ENCODE measurements at places on chromosomes 5 and 9.
A peak's percentile ranks its signal among the peaks of the same experiment; 100 is the strongest.

GRCh38 chr5:76870046-76870445, 20.2 kb downstream of the S100Z start:
- no peak for DNase-seq

DNA sequence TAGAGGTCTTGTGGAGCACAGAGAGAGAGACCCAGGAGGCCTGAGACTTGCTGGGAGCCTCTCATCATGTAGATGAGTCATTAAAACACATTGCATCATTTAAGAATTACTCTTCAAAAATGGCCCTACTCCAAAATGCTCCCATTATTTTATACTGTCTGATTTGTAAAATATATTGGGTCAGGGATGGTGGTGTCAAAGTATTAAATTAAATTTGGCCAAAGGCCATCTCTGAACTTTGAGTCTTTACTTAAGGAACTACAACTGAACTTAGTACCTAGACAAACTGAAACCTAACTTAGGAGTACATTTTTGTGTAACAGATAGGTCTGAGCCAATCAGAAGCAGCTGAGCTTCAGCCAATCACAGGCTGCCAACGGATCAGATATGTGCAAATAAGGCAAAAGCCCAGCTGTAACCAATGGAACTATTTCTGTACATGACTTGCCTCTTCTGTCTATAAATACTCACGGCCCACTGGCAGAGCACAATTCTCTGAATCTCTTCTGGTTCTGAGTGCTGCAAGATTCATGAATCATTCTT, 657.2 kb downstream of the TLE1 start:
- DNase-seq: no peak

DNA sequence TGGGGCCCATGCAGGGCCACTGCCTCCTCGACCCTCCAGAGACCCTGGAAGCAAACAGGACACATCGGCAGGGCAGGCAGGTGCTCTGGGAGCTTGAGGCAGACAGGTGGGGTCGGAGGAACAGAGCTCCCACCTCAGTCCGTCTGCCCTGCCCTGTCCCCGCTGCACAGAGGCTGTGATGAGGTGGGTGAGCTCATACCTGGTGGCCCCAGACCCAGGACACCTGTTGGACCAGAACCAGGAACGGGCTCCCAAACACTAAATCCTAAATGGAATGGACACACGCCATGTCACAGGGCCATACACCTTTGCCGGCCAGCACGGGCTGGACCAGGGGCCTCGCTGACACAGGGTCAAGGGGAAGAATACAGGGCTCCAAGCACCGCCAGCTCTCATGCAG, 5.5 kb downstream of the SOHLH1 start:
- no peak for DNase-seq

- DNase-seq: no peak
These were observed 10.7 kb downstream of the SPRY4 start for GRCh38 chr5:142314109-142314508.

GRCh38 chr5:151434570-151435237, 12.7 kb upstream of the SLC36A1 start:
- no peak for DNase-seq

GRCh38 chr5:1246711-1247431, 21.7 kb downstream of the SLC6A18 start:
- no peak for DNase-seq

DNA sequence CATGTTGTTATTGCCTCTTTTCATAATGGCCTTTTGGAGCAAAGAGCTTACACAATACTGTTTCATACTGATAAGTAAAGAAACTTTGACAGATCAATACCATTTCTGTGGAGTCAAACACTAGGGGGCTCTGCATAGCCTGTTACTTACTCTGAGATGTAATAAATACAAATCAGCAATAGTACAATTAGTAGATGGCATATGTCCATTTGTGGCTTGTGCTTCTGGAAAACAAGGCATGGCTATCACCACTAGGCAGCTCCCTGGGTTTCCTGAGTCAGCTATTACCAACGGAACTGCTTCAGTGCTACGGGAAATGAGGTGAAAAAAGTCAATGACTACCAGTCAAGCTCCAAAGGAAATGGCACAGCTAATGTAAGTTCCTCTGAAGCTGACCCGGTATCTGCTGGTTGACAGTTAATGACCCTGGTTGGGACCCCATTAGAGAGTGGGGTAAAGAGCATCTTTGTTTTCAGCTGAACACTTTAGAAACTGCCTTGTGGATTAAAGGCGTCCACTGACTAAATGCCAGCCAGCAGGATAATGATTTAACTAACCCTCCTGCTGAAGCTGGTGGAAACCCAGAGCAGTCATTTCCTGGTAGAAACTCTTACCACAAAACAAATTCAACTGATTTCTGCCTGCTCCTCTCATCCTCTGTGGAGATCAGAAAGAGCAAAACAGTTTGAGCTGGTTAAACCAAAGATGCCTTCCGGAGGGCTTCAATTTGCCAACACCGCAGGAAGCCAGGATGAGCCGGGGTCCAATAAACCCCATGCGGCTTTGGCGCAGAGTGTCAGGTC, 69.0 kb upstream of the FAM169A start:
- no peak for DNase-seq

- DNase-seq: peak; percentile 45
These were observed 34.2 kb downstream of the ABLIM3 start for GRCh38 chr5:149175346-149176105.

GRCh38 chr5:9440517-9440916, 105.4 kb downstream of the SEMA5A start:
- DNase-seq: no peak

DNA sequence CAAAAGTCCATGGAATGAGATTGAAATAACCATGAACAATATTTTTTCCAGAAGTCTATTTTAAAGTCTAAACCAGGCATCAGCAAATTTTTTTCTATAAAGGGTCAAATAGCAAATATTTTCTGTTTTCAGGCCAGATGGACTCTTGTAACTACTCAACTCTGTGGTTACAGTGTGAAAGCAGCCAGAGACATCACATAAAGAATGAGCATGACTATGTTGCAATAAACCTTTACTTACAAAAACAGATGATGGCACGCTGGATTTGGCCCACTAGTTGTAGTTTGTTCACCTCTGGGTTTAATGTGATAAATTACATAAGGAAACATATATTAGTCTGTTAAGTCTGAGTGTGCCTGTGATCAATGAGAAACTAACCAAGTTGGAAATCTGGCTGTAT, 319.2 kb downstream of the TRPM3 start:
- DNase-seq: no peak

DNA sequence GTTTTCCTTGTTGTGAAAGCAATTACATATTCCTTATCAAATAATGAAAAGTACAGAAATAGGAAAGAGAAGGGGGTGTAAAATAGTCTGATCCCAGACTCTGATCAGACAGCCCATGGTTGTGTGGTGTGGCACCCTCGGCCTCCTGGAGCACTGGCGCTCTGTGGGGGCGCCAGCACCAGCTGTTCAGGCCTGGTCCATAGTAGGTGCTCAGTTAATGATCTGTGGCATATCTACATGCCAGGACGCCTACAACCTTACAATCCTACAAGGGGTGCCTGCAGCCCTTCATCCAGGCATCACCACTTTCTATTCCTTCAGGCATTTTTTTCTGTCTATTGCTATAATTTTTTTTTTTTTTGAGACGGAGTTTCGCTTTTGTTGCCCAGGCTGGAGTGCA, 16.6 kb downstream of the MIGA2 start:
- DNase-seq: no peak

DNA sequence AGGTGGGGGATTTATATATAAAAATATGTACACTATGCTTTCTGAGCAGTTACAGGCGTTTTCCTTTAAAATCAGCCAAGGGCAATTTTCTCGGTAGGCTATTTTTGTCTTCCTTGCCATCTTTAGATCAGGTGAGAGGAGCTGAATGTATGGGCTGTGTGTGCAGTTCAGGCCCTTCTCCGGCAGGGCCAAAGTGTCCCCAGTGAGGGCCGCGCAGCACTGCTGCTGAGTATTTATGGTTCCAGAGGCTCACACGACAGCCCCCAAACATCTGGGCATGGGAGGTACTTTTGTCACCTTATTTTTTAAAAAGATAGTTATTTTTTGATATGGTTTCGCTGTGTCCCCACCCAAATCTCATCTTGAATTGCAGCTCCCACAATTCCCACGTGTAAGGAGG, 11.5 kb downstream of the GFPT2 start:
- no peak for DNase-seq

DNA sequence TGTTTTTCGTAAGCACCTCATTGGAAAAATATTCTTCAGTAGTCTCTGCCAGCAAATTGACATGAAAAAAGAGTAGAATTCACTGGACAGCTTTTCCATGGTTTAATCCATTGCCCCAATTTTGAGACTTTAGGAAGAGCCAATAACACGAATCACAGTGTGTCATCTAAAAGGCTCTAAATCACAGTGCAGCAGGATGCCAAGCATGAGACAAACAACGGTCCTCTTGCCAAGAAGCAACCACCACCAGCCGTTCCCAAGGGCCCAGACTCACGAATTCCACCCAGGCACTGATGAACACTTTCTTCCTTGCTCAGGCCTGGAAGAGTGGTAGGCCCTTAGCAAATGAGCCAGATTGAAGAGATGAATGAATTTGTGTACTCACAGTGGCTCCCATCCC, 18.3 kb upstream of the IRX4 start:
- no peak for DNase-seq

DNA sequence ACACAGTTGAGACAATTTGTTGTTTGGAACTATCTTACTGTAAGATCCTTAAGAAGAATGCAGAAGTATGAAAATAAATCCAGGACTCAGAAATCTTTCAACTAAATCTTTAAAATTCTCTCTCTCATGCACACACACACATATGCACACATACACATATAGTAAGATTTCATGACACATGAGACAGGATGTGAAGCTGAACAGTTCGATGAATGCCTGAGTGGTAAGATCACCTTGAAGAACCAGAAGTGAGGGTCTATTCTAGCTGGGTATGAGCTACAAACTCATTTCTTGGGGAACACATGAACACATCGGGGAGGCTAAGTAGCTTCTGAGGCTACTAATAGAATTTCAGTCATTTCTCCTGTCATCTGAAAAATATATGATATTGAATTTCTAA, 153.6 kb downstream of the TMC1 start:
- no peak for DNase-seq

DNA sequence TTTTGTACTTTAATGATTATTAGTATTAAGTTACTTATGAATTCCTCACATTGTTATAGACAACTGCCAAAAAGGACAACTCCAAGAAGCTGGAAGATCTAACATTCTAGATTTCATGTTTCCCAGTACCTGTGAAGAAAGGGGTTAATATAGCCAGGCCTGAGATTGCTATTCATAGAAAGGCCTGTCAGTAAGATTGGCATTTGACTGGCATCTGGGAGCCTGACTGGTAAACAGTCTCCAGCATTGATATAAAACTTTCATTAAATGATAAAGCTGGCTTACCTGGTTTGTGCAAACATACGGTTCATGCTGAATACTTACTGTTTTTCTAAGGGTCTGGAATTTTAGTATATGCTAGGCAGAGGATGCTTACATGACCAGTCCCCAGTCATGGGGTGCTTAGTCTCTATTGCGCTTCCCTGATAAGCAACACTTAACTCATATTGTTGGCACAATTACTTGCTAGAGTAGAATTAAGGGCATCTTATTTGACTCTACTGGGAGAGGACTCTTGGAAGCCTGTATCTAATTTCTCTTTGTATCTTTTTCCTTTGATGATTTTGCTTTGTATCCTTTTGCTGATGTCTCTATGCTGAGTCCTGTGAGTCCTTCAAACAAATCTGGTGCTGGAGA, 340.4 kb upstream of the SEMA6A start:
- no peak for DNase-seq

GRCh38 chr5:113267361-113267900, 167.4 kb downstream of the TSSK1B start:
- DNase-seq: no peak

DNA sequence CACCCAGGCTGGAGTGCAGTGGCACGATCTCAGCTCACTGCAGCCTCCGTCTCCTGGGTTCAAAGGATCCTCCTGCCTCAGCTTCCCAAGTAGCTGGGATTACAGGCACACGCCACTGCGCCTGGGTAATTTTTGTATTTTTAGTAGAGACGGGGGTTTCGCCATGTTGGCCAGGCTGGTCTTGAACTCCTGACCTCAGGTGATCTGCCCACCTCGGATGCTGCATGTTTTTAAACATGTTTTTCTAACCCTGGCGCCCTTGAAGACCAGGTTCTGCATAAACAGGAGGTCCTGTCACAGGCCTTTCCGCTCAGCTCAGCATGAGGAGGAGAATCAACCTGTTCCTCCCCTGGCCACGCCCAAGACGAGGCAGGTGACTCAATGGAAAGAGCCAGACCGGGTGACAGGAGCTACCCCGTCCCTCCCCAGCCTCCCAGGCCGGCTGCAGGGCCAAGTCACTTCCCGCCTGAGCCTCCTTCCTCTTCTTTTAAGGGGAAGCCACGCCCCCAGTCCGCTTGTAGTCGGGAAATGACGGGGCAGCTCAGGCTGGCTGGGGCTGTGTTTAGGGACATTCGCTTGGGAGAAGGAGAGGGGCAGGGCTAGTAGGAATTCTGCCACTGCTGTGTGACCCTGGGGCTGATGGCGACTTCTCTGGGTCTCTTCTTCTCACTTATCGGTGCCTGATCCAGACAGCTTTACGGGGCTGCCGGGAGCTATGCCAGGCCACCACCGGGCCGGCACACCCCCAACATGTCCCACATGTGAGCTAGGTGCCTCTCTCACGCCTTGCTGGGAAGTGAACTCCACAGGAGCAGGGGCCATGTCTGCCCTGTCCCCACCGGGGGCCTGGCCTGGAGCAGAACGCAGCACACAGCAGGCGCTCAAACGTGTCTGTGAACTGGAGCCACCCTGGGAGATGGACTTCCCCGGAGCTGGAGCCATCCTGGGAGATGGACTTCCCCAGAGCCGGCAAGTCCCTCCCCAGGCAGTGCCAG, 6.1 kb downstream of the NOTCH1 start:
- no peak for DNase-seq

DNA sequence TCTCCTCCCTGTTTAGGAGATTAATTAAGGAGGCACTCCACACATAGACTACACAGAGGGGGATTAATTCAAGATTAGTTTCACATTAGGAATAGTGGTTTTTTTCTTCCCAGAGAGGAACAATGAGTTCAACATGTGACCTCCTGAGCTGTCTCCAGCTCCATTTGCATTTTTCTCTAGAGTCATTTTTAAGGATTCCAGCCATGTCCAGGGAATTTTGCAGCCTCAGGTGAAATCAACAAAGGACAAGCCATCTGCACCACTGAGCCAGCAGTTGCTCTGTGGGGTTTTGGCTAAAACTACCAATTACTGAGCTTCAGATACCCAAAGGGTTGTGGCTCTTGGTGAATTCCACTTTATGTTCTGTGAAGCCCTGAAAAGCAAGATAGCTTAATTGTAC, 258.5 kb upstream of the PPP1R2B start:
- DNase-seq: no peak

GRCh38 chr5:50800410-50800809, 134.0 kb downstream of the PARP8 start:
- DNase-seq: no peak

- no peak for DNase-seq
These were observed 11.0 kb upstream of the CCNH start for GRCh38 chr5:87423755-87424154.

GRCh38 chr9:4073371-4073770, 226.5 kb downstream of the GLIS3 start:
- no peak for DNase-seq

GRCh38 chr5:179171816-179172745, 111.9 kb downstream of the ZNF354C start:
- DNase-seq: no peak

Data from NCI-H1694 (cell line).